Natural killer cell treated with Interleukin-12 subunit alpha and Interleukin-12 subunit beta and Interleukin-15 and Interleukin-18, amount 100 ng/mL, for 72 hours (primary cell): ENCODE measurements at places on chromosomes 16 and 17.

DNA sequence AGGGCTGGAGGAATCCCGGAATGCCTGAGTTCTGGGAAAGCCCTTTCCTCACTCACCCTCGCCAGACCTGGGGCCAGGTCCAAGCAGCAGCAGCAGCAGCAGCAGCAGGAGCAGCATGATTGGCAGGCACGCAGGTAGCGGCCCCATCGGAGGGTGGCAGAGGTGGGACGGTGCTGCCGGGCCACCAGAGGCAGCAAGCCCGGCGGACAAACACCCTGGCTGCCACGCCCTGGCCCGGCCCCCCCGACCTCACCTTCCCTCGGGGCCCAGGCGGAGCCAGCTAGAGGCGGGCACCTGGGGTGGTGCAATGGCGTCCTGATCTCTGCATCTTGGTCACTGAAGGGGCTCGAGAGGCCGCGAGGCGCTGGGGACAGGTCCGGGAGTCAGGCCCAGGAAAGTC lies 122.4 kb downstream of the LAT start:
- DNase-seq, result no peak

DNA sequence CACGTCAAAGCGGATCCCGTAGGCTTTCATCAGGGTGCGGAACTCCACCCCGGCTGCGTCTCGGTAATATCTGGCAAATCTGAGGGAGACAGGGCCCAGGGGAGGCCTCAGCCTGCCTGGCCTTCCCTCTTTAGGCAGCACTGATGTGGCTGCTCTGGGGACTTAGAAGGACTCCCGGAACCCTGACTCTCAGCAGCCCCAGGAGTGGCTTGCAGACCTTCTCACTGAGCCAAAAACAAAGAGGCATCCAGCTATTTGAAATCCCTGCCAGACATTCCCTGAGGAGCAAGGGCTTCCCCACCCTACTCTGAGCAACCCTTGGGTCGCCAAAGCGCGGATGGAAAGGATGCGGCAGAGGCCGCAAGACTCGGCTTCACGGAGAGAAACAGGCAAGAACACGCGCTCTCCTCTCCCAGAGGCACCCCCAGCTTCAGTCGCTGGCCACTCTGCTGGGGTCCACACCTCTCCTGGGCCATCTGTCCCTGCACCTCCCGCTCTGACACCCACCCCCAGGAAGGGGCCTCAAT lies 7.9 kb downstream of the P2RX5 start:
- DNase-seq, result no peak

DNA sequence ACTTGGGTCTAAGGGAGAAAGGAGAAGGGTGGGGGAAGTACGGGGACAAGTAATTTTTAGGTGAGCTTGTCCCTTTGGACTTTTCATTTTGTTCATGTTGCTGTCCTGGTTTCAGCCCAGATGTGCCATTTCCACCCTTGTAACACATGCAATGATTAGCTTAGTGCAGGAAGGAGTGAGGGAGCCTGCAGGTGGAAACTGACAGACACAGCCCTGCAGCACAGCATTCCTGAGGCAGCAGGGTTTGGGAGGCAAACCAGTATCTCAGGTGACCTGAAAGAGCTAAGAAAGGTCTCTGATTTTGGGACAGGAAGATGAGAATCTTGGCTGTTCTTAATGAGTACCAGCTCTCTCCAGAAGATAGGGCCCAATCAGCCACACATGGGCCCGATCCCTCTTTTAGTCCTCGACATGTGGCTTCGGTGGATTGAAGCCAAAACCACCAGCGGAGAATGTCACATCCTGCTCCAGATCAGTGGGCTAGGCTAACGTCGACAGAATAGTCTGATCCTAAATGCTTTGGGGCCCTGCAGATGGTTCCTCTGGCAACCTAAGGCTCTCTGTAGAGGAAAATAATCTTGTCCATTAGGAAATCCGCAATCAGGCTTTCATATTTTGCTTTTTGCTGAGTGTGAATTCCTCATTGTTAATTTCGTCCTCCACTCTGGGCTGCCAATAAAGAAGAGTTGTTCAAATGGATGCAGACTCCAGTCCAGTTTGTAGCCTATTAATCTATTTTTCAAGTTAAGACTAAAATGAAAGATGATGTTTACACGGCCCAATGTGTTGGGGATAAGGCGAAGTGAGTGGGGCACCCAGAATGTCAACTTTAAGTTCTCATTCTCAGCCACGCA lies 3.8 kb upstream of the RNF157 start:
- no peak for DNase-seq

- no peak for DNase-seq
These were observed 363 bp downstream of the KARS1 start for GRCh38 chr16:75647112-75647491.

DNA sequence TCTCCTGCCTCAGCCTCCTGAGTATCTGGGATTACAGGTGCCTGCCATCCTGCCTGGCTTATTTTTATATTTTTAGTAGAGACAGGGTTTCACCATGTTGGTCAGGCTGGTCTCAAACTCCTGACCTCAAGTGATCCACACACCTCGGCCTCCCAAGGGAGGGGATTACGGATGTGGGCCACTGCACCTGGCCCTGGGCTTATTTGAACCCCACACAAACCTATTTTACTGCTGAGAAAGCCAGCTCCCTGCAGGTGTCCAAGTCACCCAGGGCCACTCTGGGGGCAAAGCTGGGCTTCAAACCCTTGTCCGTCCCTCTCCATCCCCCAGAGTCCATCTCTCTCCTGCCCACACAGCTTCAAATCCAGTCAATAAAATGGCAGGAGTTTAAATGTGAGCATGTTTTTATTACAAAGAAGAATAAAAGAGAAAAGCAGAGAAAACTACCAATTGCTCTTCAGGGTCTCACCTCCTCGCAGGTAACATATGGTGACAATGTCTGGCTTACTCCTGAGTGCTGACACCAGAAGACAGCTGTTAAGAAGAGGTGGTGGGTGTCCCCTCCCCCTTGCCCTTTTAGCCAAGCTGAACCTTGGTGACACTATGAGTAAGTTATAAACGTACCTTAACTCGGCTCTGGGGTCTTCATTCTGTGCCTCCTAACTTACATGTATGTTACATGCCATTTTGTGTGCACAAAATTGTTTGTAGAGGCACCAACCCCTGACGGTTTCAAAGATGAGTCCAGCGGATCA lies 45.4 kb downstream of the LAT start:
- DNase-seq, result no peak

DNA sequence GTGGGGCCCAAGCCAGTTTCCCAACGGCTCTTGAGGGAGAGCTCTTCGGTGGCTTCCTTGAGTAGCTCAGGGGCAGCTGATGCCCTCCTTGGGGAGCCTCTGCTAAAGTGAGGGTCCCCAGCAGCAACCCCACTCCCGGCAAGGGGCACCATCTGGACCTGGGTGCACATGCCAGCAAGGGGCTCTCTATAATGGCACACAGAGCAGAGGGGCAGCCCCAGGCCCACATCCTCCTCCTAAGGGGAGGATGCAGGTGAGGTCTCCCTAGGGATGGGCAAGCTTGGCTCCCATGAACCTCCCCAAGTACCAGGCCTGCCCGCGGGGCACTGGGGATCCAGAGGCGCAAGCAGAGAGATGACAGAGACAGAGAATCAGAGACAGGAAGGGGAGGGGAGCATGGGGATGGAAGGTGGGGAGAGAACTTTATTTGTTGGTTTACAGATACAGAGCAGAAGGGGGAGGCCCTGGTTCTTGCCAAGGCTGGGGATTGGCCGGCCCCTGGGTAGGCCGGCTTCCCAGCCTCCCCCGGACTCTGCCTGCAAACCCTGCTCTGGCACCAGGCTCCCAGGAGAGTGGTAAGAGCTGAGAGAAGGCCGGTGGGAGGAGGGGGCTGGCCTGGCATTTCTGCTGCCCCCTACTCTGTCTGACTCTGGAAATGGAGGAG lies 61.4 kb downstream of the SRCIN1 start:
- DNase-seq, result no peak

DNA sequence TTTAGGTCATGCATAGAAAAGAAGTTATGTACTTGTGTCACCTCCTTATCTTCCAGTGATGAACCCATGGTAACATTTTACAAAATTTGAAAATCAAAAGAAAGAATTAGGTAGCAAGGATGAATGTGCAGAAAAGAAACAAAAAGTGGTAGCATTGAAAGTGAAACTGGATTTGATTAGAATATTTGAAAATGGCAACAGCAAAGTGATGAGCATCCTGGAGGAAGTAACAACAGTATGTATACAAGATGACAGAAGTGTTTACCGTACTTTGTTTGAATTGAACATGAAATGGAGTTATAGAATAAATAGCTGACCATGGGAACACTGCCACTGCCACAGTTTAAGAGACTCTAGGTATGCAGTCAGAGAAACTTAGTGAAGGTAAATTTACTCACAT lies 1313.1 kb downstream of the CDH11 start:
- no peak for DNase-seq

GRCh38 chr16:30354423-30355143 lies 525 bp downstream of the CD2BP2 start:
- DNase-seq, result no peak

GRCh38 chr16:73083271-73083670 lies 35.3 kb upstream of the ZFHX3 start:
- DNase-seq, result no peak

- no peak for DNase-seq
These were observed 22.6 kb upstream of the CBFA2T3 start for GRCh38 chr16:88999457-89000206.

GRCh38 chr17:45992175-45992574 lies 6.9 kb upstream of the STH start:
- no peak for DNase-seq

DNA sequence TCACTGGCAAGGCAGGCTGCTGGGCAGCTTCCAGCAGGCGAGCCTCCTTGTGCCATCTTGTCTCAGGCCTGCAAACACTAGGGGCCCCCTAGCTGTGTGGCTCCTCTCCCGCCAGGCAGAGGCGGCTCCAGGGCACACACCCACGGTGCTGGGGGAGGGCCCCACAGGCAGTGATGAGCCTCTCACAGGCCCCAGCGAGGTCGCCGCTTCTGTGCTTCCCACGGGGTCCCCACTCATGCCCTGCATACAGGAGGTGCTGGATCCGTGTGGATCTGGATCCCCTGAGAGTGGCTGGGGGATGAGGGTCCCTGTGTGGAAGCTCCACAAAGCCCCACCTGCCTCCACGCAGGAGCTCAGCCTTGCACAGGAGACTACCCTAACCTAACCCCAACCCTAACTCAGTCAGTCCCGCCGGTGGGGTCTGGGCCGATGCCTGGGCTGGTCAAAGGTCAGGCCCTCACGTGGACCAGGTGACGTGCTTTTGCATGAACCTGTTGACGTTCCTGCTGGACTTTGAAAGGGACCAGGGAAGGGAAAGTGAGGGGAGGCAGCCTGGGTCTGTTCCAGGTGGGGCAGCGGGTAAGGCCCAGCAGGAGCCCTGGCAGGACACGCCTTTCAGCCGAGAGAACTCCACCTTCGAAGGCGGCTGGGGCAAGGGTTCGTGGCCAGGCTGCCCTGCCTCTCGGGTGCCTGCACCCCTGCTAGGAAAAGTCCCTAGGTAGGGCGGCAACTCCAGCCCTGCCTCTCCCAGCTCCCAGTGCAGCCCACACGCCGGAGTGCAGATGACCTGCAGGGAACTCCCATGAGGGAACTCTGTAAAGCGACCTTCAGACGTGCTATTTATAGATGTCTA lies 5.2 kb downstream of the SECTM1 start:
- no peak for DNase-seq

DNA sequence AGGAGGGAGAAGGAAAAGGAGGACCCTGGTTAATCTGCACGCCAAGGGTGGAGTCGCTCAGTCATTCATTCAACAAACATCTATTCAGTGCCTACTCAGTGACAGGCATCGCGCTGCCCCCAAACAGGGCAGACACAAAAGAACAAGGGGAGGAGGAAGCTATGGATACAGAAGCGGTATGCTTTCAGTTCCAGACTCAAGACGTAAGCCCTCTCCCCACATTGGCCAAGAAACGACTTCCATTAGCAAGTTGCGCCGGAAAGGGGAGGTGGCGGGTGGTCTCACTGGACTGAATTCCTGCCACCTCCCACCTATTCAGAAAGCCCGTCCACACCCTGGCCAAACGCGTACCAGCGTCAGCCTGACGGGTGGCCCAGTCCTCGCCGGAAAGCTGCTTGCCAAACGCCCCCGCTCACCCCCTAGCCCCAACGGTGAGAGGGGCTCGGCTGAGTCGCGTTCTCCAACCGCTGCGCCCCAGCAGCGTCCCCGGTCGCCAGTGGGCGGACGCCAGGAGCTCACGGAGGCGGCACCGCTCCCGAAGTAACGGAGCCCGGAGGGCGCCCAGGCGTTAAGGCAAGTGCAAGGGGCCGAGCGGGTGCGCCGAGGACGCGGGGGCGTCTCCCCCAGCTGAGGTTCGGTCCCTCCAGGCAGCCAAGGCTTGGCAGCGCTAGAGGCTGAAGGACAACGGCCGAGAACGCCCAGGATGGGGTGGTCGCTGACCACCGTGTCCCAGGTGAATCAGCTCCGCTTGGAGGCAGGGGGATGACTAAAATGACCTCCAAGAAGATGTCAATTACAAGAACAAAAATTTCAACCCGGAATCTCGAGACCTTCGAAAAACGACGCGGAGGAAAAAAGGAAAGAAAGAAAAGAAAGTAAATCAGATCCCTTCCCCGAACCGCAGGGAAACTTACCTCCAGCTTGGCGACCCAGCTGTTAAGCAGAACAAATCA lies 470.7 kb downstream of the SOX9 start:
- no peak for DNase-seq

DNA sequence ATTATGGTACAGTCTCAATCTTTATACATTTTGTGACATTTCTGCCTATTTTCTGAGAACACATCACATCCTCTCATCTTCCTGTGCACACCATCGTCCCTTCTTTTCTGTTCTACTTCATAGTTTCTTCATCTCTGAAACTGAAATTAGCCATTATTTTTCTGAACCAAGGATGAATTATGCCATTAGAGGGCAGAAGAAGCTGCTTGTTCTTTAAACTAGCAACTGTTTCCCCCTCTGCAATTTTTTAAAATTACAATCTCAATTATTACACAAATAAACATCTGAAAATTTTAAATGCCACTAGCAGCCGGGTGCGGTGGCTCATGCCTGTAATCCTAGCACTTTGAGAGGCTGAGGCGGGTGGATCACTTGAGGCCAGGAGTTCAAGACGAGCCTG lies 41.3 kb downstream of the RBBP6 start:
- DNase-seq, result no peak

- DNase-seq, result no peak
These were observed 102.6 kb downstream of the RMI2 start for GRCh38 chr16:11447836-11448235.
